ENCODE measurements at places on chromosomes 6 and 20. TPM values are rescaled to one million over a fixed set of nuclear protein-coding genes. Genes with fewer than 3 reads are reported as not detected.

Gene OTOR
- polyA plus RNA-seq: not detected

Gene SRC
- polyA plus RNA-seq: 13.9 TPM

Gene TFAP2B
- not detected for polyA plus RNA-seq

Gene NNAT
- polyA plus RNA-seq: 59.6 TPM

DNA sequence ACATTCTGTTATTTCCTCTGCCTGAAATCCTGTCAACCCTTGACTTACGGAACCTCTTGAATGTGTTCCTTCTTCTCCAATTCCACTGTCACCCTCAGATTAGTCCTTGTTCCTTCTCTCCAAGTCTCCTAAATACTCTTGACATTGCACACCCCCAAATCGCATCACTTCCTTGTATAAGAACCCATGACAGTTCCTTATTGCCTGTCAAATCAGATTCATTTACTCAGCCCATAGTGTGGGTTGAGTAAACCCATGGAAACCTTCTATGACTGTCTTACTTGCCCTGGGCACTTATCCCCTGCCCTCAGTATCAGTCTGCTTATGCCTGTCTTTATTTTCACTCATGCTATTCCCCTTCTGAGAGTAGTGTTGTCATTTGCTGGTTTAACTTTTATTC, 40.5 kb downstream of the ARMC2 start:
- no peak for DNase-seq

DNA sequence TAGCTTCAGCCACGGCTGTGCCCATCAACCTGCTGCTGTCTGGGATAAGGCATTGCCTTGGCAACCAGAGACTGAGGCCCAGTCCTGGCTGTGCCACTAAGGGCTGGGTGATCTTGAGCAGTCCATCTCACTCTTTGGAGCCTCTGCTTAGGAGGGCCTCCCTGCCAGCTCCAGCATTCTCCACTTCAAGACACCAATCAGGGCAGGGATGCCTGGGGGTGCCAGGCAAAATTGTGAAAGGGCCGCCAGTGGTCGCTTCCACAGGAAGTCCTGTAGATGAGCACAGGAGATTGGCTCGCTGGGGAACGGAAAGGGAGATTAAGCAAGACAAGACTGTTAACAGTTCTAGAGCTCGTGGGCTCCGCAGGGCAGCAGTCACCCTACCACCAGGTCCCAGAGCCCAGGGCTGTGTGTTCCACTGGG, at the start of gene RAB44:
RAB44 (plus strand) TSS at position 346 of the 423 bp plus-strand sequence. CDS start 6,410 bp downstream, outside the sequence.
- no peak for DNase-seq

DNA sequence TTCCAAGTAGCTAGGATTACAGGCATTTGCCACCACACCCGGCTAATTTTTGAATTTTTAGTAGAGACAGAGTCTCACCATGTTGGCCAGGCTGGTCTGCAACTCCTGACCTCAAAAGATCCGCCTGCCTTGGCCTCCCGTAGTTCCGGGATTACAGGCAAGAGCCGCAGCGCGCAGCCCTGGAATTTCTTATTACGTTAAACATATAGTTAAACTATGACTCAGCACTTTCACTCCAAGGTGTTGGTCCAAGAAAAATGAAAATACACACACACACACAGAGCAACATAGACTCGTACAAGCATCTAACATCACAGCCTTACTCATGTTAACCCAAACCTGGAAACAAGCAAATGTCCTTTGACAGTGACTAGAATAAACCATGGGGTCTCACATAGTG, 663.9 kb downstream of the PRKN start:
- DNase-seq: no peak

Gene CUTA
- 298 TPM for polyA plus RNA-seq

DNA sequence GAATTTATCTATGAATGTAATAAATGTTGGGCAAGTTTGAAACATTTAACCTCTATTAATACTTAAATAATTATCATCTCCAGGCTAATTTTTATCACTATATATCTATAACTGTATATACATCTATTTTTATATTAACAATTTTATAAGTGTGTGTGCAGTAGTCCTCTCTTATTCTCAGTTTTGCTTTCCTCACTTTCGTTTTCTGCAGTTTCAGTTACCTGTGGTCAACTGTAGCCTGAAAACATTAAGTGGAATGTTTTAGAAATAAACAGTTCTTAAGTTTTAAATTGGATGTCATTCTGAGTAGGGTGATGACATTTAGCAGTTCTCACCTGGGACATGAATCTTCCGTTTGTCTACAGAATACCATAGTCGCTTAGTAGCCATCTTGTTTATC, 379.4 kb upstream of the MAN1A1 start:
- no peak for DNase-seq

GRCh38 chr20:25195962-25196785, 662 bp downstream of the ENTPD6 start:
- DNase-seq: no peak

DNA sequence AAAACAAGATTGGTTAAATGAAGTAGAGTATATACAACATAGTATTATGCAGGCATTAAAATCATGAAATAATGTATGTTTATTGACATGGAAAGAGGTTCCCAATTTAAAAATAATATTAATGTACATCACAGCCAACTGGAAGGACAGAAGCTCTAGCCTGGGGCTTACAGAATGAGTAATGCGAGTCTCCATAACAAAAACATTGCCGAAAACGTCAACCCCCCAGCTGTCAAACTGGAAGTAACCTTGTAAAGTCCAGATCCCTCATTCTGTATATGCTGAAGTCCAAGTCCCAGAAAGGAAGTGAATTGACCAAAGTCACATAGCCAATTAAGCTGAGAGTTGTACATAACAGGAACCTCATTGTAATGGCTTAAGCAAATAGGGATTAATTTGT, 128.7 kb upstream of the ECI2 start:
- DNase-seq: no peak

DNA sequence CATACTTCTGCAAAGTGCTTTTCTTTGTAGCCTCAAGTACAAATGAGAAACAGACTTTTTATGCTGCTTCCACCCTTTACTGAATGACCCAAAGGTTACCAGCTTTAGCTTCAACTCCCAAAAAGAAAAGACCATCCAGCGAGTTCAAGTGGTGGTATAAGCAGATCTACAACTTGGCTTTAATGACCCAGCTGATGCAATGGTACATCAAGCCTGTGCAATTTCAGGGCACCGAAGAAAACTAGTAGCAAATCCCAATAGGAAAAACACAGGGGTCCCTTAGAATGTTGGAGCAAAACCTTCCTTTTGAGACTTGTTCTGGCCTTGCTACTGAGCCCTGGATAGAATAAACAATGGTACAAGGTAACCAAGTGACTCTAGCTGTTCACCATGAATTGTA, 33.8 kb downstream of the STX7 start:
- no peak for DNase-seq

Gene GLP1R
- not detected for polyA plus RNA-seq

DNA sequence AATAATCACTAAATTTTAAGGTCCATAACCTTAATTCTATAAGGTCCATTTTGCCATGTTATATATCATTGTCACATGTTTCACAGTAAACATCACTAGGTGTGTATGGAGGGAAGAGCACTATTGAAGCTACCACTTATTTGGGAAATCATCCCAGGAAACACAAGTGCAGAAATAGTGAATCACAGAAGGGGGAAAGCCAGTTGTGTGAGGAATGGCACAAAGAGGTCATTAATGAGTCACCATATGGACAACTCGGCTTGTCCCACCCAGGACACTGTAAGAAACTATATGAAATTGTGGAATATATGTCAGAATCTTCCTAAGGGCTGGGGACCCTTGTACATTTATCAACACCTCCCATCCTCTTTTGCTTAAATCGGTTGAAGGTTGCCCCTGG, 13.7 kb downstream of the BTN3A1 start:
- no peak for DNase-seq
